ENCODE measurements at places on chromosomes 11 and 22. TPM values are rescaled to one million over a fixed set of nuclear protein-coding genes. Genes with fewer than 3 reads are reported as not detected.
A peak's percentile ranks its signal among the peaks of the same experiment; 100 is the strongest.

DNA sequence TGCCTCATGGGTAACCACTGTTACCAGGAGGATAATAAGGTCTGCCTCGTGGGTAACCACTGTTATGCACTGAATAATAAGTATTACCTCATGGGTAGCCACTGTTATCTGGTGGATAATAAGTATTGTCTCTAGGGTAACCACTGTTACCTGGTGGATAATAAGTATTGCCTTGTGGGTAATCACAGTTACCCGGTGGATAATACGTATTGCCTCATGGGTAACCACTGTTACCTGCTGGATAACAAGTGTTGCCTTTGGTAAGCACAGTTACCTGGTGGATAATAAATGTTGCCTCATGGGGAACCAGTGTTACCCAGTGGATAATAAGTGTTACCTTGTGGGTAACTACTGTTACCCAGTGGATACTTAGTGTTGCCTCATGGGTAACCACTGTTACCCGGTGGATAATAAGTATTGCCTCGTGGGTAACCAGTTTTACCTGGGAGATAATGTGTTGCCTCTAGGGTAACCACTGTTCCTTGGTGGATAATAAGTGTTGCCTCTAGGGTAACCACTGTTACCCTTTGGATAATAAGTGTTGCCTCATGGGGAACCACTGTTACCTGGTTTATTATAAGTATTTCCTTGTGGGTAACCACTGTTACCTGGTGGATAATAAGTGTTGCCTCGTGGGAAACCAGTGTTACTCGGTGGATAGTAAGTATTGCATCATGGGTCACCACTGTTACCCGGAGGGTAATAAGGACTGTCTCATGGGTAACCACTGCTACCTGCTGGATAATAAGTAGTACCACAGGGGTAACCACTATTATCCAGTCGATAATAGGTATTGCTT is 10.6 kb upstream of the NXPE4 start:
- no peaks in the 10 kb centered on the region for H3K4me1 ChIP-seq
- no peaks in the 10 kb centered on the region for H3K27me3 ChIP-seq
- no peak for DNase-seq
- no peak overlapping the region for H3K27ac ChIP-seq

DNA sequence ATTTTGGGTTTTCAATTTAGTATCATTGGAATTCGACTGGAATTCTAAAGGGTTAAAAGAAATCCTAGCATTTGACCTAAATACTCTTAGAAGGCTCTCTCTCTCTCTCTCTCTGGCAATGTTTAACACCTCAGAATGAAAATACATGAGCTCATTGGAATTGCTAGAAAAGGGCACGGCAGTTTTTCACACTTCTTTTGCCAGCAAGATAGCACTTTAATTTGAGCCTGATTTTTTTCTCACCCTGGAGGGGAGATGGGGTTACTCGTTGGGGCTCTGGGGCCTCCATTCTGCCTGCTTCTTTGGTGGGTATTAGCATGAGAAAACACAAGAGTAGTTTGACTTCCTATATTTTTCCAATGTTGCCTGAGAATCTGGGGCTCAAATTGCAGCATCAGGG is 22.8 kb upstream of the CLMP start:
- no peak overlapping the region for H3K27ac ChIP-seq
- DNase-seq, result no peak
- no peaks in the 10 kb centered on the region for H3K36me3 ChIP-seq
- H3K4me3 ChIP-seq, result no peak overlapping the region
- H3K4me1 ChIP-seq, result no peaks in the 10 kb centered on the region

- no peak overlapping the region for H3K27ac ChIP-seq
- DNase-seq, result no peak
- peaks cover 17% of the 10 kb centered on the region for H3K36me3 ChIP-seq
Measured at GRCh38 chr11:65595131-65595530, 469 bp downstream of the KCNK7 start.

DNA sequence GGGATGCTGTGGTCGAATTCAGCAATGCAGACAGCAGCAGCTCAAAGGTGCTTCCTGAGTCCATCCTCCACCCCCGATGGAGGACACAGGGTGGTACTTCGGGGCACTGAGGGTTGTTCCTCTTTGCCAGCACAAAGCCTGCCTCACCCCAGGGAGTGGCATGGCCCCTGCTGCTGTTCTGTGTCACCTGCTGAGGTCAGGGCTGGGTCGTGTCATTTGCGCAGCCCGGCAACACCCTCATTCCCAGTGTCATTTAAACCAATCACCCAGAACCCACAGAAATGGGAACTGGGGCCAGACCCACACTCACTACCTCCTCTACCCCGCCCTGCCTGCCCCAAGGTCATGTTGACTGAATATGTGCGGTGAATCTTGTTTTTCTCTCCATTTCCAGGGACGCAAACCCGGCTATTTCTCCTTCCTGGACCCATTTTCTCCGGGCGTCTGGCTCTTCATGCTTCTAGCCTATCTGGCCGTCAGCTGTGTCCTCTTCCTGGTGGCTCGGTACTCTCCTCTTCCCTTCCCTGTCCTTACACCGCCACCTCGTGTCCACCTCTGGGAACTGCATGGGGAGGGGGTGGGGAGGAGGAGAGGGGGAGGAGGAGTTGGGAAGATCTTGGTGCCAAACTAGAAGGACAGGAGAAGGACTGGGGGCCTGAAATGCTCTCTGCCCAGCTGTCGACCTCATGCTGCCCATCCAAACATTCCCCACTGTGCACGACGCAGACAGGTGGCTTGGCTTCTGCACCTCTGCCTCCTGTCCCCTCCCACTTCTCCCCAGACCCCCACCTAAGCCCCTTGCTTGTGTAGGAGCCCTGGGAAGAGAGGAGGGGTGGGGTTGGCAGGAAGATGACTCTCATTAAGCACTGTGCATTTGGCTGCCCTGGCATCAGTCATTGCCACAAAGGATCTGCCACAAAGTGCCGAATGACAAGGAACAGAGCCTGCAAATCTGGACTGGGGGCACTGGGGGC is 71.2 kb upstream of the TBCEL start:
- H3K36me3 ChIP-seq, result no peaks in the 10 kb centered on the region
- H3K4me1 ChIP-seq, result peaks cover 7% of the 10 kb centered on the region
- no peak overlapping the region for H3K4me3 ChIP-seq
- H3K27me3 ChIP-seq, result no peaks in the 10 kb centered on the region

DNA sequence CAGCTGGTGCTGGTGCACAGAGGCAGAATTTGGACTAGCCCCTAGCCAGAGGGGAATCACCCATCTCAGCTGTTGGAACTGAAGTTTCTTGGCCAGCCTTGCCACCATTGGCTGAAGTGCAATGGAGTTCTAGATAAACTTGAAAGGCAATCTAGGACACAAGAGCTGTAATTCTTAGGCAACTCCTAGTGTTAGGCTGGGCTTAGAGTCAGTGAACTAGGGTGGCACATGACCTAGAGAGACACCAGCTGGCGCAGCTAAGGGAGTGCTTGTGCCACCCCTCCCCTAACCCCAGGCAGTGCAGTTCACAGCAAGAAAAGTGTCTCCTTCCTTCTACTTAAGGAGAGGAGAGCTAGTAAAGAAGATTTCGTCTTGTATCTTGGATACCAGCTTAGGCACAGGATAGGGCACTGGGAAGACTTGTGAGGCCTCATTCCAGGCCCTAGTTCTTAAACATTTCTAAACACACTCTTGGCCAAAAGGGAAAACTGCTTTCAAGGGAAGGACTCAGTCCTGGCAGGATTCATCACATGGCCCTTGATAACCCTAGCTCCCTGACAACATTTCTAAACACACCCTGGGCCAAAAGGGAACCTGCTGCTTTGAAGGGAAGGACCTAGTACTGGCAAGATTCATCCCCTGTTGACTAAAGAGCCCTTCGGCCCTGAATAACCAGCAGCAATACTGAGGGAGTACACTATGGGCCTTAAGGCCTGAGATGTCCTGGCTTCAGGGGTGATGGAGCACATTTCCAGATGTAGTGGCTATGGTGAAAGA is 53.4 kb downstream of the XRRA1 start:
- no peaks in the 10 kb centered on the region for H3K4me1 ChIP-seq
- no peak overlapping the region for H3K27ac ChIP-seq
- no peaks in the 10 kb centered on the region for H3K27me3 ChIP-seq
- DNase-seq, result no peak
- H3K4me3 ChIP-seq, result no peak overlapping the region

- no peak overlapping the region for H3K4me3 ChIP-seq
- H3K4me1 ChIP-seq, result peaks cover 7% of the 10 kb centered on the region
- H3K27me3 ChIP-seq, result no peaks in the 10 kb centered on the region
- H3K27ac ChIP-seq, result no peak overlapping the region
- DNase-seq, result peak; percentile 38
- no peaks in the 10 kb centered on the region for H3K36me3 ChIP-seq
Measured at GRCh38 chr22:18062421-18062820, 15.4 kb upstream of the PEX26 start.

DNA sequence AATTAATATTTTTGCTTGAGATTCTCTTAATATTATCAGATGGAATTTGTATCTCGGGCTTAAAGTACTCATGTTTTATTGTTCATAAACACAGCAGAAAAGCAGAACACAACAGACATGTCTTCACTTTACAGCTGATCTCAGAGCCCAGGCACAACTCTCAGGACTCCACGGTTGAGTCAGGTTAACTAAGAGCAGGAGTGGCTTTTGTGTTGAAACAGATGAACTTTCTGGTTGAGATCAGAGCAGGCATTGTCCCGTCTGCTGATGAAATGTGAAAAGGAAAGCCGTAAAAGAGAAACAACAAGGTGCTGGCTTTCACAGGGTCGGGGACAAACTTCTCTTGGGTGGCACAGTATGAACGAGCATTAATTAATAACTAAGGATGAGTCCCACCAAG is 49.0 kb downstream of the JHY start:
- no peak overlapping the region for H3K4me3 ChIP-seq
- no peaks in the 10 kb centered on the region for H3K4me1 ChIP-seq
- no peak overlapping the region for H3K27ac ChIP-seq
- no peak for DNase-seq
- no peaks in the 10 kb centered on the region for H3K27me3 ChIP-seq
- no peaks in the 10 kb centered on the region for H3K36me3 ChIP-seq

- H3K36me3 ChIP-seq, result no peaks in the 10 kb centered on the region
- no peaks in the 10 kb centered on the region for H3K4me1 ChIP-seq
- no peak overlapping the region for H3K27ac ChIP-seq
- no peaks in the 10 kb centered on the region for H3K27me3 ChIP-seq
- no peak for DNase-seq
Measured at GRCh38 chr11:36465449-36466163, 44.5 kb downstream of the TRAF6 start.

- no peaks in the 10 kb centered on the region for H3K27me3 ChIP-seq
- H3K4me3 ChIP-seq, result no peak overlapping the region
- H3K27ac ChIP-seq, result no peak overlapping the region
- no peaks in the 10 kb centered on the region for H3K4me1 ChIP-seq
Measured at GRCh38 chr11:80466570-80466969, 1025.7 kb upstream of the TENM4 start.

DNA sequence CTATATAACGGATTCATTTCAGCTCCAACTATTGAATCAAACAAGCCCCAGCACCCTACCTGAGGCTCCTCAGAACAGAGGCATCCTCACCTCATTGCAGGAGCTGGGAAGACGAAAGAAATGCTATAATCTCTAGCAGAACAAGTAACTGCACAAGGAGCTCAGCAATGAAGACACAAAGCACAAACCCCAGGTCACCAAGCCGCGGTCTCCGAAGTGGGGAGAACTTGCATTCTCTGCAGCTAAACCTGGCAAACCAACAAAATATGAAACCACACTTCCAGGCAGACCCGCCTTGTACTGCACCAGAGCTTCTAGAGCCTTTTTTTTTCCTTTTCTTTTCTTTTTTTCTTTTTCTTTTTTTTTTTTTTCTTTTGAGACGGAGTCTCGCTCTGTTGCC is 21.8 kb upstream of the CD5 start:
- no peak overlapping the region for H3K4me3 ChIP-seq
- no peaks in the 10 kb centered on the region for H3K4me1 ChIP-seq
- peak; percentile 6 for DNase-seq
- H3K36me3 ChIP-seq, result no peaks in the 10 kb centered on the region
- H3K27ac ChIP-seq, result no peak overlapping the region

- no peak overlapping the region for H3K27ac ChIP-seq
- no peaks in the 10 kb centered on the region for H3K4me1 ChIP-seq
- H3K4me3 ChIP-seq, result no peak overlapping the region
- H3K27me3 ChIP-seq, result no peaks in the 10 kb centered on the region
Measured at GRCh38 chr11:96942855-96943254, 553.0 kb downstream of the JRKL start.

- no peak overlapping the region for H3K4me3 ChIP-seq
- peak overlapping the region; percentile 8 for H3K27ac ChIP-seq
- H3K36me3 ChIP-seq, result peaks cover 25% of the 10 kb centered on the region
Measured at GRCh38 chr11:68813773-68814172, 27.9 kb downstream of the CPT1A start.

DNA sequence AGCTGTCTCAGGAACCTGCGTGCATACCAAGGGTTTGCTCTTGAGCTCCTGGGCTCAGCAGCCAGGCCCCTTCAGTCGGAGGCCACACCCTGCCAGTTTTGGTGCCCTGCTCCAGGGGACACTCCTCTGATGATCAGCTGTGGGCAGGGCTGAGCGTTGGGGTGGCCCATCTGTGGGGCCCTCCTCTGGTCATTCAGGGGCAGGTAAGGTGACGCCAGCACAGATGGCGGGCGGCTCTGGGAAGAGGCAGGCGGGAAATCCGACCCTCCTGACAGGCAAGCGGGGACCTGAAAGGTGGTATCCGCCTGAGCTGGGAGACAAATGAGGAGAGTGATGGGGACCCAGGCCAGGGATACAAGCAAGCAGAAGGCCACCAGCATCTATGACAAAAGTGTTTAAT is 3.8 kb upstream of the MFNG start:
- DNase-seq, result no peak
- H3K4me3 ChIP-seq, result no peak overlapping the region
- H3K27me3 ChIP-seq, result no peaks in the 10 kb centered on the region
- H3K36me3 ChIP-seq, result no peaks in the 10 kb centered on the region
- no peak overlapping the region for H3K27ac ChIP-seq
- H3K4me1 ChIP-seq, result no peaks in the 10 kb centered on the region

GRCh38 chr11:128555606-128556005 is 31.8 kb downstream of the ETS1 start:
- no peaks in the 10 kb centered on the region for H3K27me3 ChIP-seq
- H3K36me3 ChIP-seq, result no peaks in the 10 kb centered on the region
- no peak for DNase-seq
- no peaks in the 10 kb centered on the region for H3K4me1 ChIP-seq
- H3K27ac ChIP-seq, result no peak overlapping the region

DNA sequence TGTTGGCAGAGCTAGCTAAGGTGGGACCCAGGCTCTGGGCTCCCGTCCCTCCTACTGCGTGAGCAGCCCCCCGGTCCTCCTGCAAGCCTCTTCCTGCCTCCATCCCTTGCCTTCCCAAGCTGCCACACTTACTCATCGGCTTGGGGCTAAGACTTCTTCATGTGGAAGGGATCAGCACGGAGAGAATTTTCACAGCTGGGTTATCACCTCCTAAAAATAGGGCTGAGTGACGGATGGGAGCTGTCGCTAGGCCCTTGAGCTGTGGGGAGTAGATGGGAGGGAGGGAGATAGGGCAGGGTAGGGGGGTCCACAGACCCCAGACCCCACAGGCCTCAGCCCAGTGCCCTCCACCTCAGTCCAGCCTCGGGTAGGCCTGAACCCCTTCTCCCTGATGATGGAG is 41.0 kb downstream of the FLRT1 start:
- no peaks in the 10 kb centered on the region for H3K36me3 ChIP-seq
- DNase-seq, result no peak
- H3K4me1 ChIP-seq, result no peaks in the 10 kb centered on the region
- H3K4me3 ChIP-seq, result no peak overlapping the region

The DEFB108B gene
- total RNA-seq, result not detected

The HEPN1 gene
- total RNA-seq, result not detected

The SUSD2 gene
- 1.4 TPM for total RNA-seq

The MYOD1 gene
- not detected for total RNA-seq

The CHRM1 gene
- total RNA-seq, result not detected

The OR5B17 gene
- not detected for total RNA-seq

The OR5M8 gene
- total RNA-seq, result not detected

The CRKL gene
- total RNA-seq, result 36.1 TPM

The FOLR2 gene
- 28.3 TPM for total RNA-seq
